Fibroblast of skin of right biceps (primary cell): ENCODE measurements at places on chromosomes 16 and 17.

GRCh38 chr17:50931144-50931908 lies 65.2 kb upstream of the TOB1 start:
- peak; percentile 81 for DNase-seq

DNA sequence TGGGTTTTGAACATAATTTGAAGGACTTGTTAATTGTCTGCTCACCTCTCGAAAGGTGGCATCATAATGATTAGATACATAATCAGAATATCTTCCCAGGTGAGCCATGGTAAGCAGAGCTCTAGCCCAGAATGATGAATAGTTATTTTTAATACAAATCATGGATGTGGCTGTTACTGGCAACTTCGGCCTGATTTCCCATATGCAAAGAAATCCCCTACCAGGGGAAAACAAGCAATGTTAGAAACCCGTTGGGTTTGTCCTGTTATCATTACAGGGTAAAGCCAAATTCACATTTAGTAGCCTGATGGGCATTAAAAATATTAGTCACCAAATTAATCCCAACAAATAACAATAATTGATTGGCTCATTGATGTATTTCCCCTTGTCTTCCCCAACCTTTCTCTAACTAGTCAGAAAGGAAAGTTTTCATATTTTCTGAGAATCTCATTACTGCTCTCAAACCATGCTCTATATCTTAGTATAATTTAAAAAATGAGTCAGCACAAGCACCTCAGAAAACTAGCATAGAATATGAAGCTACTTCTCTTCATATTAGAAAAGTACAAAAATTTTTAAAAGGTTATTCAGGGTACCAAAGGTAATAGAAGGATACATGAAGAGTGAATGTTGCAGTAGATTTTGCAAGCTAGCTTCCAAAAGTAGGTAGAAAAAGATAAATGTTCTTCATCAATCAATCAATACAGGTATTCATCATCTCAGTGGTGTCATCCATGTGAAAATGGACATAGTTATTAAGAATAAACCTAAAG lies 5.0 kb downstream of the STAT5B start:
- no peak for DNase-seq

GRCh38 chr17:77915594-77916021 lies 42.9 kb upstream of the TNRC6C start:
- DNase-seq = no peak

- peak; percentile 36 for DNase-seq
These were observed 13.1 kb downstream of the SLC22A31 start for GRCh38 chr16:89187032-89187769.

- DNase-seq = no peak
These were observed 1.5 kb downstream of the CTRL start for GRCh38 chr16:67930191-67930590.

GRCh38 chr17:77618173-77618572 lies 340.3 kb upstream of the TNRC6C start:
- no peak for DNase-seq

GRCh38 chr17:66299711-66300110 lies 2.7 kb upstream of the PRKCA start:
- DNase-seq = no peak

GRCh38 chr17:27978689-27979175 lies 63.7 kb upstream of the NLK start:
- no peak for DNase-seq

DNA sequence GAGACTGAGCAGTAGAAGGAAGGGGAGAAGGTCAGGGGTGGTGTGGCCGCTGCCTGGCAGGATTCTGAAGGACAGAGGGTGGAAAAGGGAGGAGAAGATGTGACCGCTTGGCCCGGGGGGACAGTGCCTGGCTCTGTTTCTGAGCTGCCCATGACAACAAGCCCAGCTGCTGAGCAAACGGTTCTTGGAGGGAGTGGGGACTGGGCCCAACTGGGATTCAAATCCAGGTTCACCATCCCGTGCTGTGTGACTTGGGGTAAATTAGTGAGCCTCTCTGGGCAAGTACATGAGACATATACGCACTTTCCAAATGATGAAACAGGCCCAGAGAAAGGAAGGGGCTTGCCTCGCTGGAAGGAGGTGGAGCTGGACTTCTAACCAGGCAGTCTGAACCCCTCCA lies 23.3 kb downstream of the SEC14L5 start:
- DNase-seq = no peak

GRCh38 chr17:9408868-9409829 lies 166.5 kb downstream of the STX8 start:
- peak; percentile 29 for DNase-seq

DNA sequence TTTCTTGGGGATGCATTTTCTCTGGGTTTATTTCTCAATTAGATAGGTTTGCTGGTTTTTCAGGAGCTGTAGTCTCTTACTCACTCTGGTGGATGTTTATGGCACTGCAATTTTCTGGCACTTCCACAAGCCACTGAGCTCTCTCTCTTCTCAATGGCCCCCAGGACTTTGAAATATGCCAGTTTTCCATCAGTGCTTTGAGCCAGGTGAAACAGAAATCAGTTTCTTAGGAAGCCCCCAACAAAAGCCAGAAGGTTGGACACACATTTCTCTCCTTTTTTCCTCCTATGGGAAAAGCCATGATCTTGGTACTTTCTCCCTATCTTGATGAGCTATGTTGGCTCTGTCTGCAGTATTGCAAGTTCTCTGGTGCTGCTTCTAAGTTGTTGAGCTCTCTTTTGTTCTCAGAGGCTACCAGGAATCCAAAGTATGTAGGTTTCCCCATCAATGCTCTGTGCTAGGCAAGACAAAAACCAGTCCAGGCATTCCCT lies 90.7 kb upstream of the SMIM36 start:
- peak; percentile 58 for DNase-seq

GRCh38 chr17:41390411-41390938 lies 6.9 kb downstream of the KRT31 start:
- DNase-seq = no peak

- DNase-seq = peak; percentile 24
These were observed 8.2 kb upstream of the TBKBP1 start for GRCh38 chr17:47685556-47686275.

GRCh38 chr17:39732586-39732985 lies 2.3 kb upstream of the MIEN1 start:
- DNase-seq = no peak

- no peak for DNase-seq
These were observed 10.5 kb downstream of the GGA2 start for GRCh38 chr16:23499801-23500200.

- DNase-seq = no peak
These were observed 75.8 kb upstream of the MED13 start for GRCh38 chr17:62140836-62141235.

DNA sequence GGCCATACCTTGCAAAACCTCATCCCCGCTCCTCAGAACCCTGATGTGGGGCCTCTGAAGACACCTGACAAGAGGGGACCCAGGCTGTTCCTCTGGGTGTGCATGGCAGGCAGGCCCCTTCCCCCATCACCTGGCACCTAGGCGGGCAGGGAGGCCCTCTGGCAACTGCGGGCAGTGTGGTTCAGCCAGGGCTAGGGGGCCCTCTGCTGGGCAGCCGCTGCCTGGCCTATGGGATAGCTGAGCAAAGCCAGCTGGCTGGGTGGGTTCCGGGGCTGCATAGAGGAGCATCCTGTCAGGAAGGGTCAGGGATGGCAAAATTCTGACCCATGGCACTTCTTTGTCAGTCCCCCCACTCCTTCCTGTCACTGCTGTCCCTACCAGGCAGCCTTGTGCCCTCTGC lies 228.7 kb upstream of the ASIC2 start:
- peak; percentile 1 for DNase-seq

- DNase-seq = peak; percentile 84
These were observed 712 bp downstream of the HOXB4 start for GRCh38 chr17:48577330-48577945.
